ENCODE measurements at places on chromosomes 2 and 18.

GRCh38 chr18:28494151-28494550 lies 317.2 kb upstream of the CDH2 start:
- no peak for DNase-seq

DNA sequence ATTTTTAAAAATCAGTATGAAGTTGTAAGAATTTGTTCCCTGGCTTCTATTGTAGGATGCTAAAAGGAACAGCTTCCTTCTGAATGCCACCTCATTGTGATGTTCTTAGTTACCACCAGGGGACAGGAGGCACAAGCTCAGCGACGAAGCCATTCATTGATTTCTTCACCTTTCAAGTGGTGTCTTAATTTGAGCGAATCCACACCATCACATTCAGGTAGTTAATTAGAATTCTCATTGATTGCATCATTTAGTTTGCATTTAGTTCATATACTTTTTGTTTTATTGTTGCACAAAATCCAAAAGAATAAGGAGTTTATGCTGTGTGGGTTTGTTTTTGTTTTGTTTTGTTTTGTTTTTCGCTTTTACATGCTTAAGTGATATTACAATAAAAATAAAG lies 23.1 kb downstream of the CYP27C1 start:
- peak; percentile 6 for DNase-seq

DNA sequence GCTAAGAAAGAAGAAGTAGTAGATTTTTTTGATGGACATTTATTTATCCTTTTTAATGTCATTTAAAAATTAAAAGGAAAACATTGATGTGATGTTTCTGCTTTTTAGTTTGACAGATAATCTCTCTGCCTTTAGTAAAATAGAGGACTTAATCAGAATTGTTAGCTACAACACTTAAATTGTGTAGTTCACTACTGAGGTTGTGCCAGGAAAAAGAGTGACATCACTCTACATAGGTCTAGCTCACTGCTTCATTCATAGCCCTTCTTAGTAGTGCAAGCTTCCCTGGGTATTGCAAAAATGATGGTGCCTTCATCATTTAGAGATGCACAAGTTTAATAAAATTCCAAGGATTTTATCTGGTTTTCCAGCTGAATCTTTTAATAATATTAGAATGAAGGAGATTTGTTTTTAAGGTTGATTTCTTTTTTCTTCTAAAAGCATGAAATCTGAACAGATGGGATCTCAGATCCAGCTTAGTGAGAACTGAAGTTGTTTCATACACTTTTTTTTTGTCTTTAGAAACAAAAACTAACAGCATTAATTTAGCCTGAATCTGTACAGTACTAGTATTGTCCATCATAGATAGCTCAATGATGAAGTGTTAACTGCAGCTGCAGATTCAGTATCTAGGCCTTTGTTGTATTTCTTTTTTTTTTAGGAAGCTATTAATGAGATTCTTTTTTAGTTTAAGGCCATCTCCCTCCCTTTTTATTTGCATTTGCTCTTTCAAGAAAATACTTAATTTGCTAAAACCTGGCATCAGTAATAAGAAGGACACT lies 20.6 kb upstream of the TMEFF2 start:
- no peak for DNase-seq

GRCh38 chr2:173680574-173680973 lies 284.6 kb downstream of the SP3 start:
- DNase-seq, result no peak

DNA sequence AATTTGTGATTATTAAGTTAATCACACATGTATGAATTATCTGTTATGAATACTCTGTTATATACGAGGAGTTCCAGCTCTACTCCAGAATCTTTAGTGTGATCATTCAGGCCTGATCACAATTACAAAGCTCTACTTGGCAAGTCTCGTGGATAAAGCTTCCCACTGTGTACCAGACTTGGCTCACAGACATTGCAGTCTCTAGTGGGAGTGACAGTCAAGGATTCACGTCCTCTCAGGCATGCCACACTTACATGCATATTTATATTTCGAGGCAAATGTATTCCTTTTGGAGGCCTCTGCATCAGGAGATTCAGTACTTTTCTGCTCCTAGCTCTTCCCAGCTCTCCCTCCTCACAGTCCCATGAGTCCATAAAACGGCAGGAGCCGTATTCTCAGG lies 403.4 kb upstream of the CDH7 start:
- DNase-seq, result no peak

DNA sequence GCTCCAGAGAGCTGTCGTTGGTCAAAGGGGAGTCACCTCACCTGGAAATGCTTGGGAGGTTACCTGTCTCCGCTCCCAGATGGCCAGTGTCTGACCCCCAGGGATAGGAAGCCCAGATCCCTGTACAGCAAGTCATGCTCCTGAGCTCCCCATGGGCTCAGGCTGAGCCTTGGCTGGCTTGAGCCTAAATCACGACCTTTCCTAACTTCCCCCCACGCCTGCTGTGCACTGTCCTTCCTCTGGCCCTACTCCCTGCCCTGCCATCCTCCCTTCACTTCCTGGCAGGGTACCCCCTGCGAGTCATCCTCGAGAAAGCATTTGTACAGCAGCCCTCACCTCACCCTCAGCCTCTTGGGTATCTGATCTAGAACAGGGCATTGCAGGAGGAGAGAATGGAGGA lies 9.2 kb upstream of the HDAC4 start:
- no peak for DNase-seq

DNA sequence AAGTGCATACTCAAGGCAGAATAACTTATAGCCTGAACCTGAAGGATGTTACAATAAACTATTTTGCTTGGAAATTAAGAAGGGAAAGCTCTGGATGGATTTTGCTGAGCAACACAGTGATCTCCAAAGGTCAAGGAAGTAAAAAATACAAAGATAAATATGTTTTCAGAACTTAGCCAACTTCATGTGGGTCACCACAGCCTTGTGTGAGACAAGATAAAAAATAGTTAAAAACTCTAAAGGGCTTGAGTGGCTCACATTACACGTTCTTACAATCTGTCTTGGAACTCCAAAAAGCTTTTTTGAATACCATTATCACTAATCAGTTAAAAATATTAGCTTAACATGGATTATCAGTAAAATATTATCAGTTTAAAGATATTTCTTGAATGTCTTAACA lies 28.9 kb upstream of the MTX2 start:
- no peak for DNase-seq

DNA sequence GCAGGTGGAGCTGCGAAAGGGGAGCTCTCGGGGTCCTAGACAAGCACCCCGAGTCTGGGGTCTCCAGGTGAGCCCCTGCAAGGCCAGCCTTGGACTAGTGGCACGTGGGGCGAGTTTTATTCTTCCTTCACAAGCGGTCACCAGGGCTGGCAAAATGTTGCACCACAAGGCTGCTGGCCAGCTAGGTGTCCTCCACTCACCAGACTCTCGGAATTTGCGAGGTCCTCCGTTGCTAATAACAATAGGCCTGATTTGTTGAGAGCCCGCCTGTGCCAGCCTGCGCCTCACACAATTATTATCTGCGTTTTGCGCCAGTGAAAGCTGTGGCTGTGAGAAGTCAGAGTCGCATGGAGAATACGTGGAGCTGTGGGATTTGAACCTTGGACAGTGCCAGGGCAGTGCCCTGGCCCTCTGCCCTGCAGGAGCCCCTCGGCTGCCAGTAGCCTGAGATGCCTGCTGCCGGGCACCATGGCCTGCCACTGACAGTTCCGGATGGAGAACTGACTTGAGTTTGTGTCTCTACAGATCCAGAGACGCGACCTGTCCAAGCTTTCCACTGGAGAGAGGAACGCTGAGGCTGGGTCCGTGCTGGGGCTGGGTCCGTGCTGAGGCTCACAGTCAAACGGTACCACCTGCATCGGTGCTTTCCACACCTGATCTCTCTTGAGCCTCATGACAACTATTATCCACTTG lies 77.6 kb upstream of the ODC1 start:
- no peak for DNase-seq

- DNase-seq, result no peak
These were observed 24.4 kb downstream of the RBMS1 start for GRCh38 chr2:160469164-160469563.

DNA sequence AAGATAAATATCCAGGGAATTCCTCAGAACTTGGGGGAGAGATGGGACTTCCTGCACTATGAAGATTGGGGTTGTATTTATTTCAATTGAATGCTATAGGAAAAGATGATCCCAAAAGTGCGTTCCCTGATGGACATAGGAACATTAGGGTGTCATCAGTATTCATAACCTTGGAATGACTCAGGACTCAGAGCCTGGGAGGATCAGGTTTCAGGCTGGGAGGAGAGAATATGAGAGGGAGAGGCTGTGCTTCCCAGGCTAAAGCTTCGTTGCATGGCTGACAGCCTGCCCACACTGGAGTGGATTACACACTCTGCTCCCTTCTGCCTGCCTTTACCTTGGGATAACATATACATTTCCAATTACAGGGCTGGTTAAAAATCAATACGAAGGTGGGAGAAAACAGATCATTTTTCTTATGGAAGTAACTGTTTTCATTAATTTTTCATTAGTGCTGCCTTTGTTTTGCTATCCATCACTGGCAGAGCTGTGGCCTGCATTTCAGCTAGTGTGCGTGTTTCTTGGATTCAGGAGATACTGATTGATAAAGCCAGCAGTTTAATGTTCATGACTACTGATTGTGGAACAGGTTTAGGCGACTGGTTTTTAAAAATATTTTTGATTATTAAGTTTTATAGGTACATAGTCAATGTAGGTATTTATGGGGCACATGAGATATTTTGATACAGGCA lies 118.7 kb downstream of the KCTD1 start:
- no peak for DNase-seq

- no peak for DNase-seq
These were observed 61.6 kb upstream of the CYRIA start for GRCh38 chr2:16727256-16727655.

GRCh38 chr2:128236491-128237035 lies 82.1 kb downstream of the HS6ST1 start:
- DNase-seq, result no peak

- no peak for DNase-seq
These were observed 90.1 kb downstream of the CHN1 start for GRCh38 chr2:174914853-174915760.

DNA sequence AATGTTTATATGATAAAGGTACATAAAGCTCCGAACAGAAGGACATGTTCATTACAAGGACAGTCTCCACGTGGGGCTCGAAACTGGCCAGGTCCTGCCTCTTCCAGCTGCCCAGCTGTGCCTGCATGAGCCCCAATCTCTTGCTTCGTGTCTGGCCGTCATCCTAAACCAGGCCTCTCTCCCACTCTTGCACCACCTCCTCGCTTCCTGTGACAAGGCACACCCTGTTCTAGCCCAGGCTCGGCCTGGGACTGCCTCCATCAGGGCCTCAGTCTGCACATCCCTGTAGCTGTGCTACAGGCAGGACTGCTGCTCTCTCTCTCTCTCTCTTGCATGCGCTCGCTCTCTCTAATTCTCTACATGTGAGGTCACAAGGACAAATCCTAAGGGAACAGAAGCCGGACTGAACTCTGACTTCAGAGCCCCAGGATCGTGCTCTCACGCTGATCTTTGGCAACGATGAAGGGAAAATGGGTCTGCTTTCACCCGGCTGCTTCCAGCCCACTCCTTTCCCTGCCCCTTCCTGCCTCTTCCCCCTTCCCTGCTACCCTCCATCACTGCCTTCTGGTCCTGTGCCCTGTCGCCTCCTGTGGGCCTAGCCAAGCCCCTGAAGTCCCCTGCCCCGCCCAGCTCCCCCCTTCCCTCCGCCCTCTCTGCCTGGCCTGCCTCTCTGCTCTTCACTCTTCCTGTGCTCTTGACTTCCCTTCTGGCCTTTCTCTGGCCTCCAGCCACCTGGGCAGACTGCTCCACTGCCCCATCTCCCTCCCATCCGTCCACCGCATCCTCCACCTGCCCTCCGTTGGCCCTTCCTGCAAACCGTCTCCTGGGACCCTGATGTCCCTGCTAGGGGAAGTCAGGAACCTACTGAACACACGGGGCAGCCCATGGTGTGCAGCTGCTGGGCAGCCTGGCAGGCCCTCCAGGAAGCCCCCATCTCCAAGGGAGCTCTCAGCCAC lies 7.8 kb upstream of the GPR55 start:
- no peak for DNase-seq

DNA sequence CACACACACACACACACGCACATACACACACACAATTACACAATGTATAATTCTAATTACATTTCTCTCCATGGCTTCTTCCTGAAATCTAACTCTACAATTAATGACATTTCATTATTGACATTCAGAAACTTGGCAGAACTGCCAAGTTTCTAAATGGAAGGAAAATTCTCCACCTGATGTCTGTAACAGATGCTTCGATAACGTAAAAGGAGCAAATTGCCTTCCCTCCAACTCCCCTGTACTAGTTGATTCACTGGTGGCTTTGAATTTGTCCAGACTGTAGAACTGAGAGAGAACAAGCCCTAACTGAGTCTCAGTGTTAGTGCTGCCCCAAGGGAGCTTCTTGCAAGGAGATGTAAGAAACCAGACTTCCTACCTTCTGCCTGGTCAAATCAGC lies 255.1 kb upstream of the TMEM200C start:
- DNase-seq, result no peak

GRCh38 chr2:1717113-1717512 lies 27.2 kb downstream of the PXDN start:
- DNase-seq, result no peak

- peak; percentile 16 for DNase-seq
These were observed at the start of gene GPR155 for GRCh38 chr2:174486563-174487107. TSS of gene GPR155 (minus strand) at chr2:174487029. CDS start at chr2:174481956, 5,073 bp downstream.

DNA sequence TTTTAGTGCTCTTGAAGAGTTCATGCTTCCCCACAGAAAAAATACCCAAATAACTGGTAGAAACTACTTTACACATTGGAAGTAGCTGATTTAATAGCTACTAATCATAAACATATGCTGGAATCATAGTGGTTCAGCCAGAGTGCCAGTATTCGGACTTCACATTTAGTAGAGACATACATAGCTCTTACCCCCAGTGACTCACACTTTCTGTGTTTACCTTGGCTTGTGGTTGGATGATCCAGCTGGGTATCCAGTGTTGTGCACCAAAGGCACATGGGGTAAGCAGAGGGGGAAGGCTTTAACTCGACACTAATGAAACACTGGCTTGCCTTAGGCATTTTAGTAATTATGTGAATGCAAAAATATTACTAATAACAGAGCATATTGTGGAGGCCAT lies 18.1 kb downstream of the ARHGAP28 start:
- no peak for DNase-seq

- no peak for DNase-seq
These were observed 401.7 kb upstream of the CELF4 start for GRCh38 chr18:37967261-37967660.

- no peak for DNase-seq
These were observed 123.0 kb upstream of the MYO3B start for GRCh38 chr2:170054997-170055396.

- no peak for DNase-seq
These were observed 74.2 kb downstream of the ZFP36L2 start for GRCh38 chr2:43152186-43152585.

DNA sequence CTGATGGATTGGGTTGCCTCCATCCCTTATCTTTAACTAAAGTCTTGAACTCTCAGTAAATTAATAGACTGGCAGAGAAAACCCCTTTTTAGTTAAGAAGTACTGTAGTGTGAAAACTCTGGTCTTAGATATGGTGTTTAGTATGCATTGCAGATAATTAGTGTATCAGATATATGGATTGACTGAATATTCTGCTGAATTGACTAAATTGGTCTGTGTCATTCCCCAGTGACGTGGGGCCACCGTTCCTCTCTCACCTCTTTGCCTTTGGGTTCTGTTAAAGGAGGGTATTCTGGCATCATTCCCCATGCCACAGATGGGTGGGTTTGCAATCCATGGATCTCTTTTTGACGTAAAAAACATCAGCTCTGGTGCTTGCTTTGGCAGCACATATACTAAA lies 67.1 kb upstream of the XPO1 start:
- no peak for DNase-seq

Data from CD4-positive, alpha-beta T cell treated with Interleukin-15 for 4 hours (primary cell).